ENCODE measurements at places on chromosomes 5 and 9. TPM values are rescaled to one million over a fixed set of nuclear protein-coding genes. Genes with fewer than 3 reads are reported as not detected.

GRCh38 chr9:93098236-93098946, 2.4 kb downstream of the CARD19 start:
- DNase-seq, result peak; percentile 98

GRCh38 chr9:109922617-109923470, 142.8 kb downstream of the PALM2AKAP2 start:
- no peak for DNase-seq

DNA sequence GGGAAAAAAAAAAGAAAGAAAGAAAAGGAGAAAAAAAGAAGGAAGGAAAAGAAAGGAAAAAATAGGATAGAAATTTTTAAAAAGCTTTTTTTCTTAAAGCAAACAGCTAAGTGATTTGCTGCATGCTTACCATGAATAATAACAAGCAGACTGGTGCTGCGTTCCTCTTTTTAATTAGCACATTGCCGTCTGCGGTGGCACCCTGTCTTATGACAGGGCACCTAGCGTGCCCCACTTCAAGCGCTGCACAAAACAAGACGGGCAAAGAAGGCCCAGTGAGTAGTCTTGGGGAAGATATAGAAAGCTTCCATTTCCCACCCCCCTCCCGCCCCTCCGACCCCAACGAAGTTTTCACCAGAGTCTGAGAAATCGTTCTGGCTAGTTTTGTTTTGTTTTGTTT, 513.9 kb downstream of the ZNF608 start:
- no peak for DNase-seq

- no peak for DNase-seq
These were observed 43.9 kb upstream of the SEMA4D start for GRCh38 chr9:89541798-89542197.

- no peak for DNase-seq
These were observed 24.9 kb upstream of the IRX4 start for GRCh38 chr5:1907616-1908015.

- DNase-seq, result no peak
These were observed 141.1 kb downstream of the GCNT1 start for GRCh38 chr9:76600007-76600615.

DNA sequence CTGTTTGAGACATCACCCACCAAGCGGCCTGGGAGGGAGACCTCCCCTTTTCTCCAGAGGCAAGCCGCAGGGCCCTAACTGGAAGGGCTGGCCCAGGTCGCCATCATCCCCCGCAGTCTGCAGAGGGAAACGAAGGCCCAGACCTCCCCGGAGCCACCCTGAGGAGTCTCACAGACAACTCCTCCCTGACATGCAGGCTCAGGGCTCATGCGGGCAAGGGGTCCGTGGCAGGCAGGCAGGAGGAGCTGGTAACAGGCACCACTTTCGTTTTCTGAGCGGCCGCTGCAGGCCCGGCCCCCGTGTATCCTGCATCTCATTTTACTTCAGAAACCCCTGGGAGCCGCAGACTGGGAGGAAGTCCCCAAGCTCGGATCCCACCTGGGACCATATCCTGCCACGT, 192.0 kb upstream of the PPP1R26 start:
- no peak for DNase-seq

DNA sequence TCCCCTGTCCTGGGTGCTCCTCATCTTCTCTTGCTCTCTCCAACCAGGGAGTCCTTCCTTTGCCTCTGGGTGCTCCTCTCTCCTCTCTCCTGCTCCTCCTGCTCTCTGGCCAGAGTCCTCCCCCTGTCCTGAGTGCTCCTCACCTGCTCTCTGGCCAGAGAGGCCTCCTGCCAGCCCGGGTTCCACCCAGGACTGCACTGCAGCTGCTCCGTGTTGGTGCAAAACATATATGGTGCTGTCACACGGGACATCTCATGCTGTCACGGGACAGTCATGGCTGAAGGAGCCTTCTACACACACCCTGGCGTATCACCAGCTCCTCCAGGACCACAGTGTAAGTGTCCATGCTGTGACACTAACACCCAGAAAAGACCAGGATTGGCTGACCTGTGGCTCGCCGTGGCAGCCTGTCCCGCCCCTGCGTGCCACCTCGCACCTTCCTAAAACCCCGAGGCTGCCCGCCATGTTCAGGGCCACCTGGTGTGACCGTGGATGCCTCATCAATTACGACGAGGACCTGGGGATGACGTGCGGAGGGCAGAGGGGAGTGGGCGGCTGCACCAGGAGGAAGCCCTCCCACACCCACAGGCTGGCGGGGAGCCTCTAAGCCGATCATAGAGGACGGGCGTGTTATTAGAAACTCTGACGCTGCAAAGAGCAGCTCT, 27.9 kb upstream of the SLC6A3 start:
- no peak for DNase-seq

DNA sequence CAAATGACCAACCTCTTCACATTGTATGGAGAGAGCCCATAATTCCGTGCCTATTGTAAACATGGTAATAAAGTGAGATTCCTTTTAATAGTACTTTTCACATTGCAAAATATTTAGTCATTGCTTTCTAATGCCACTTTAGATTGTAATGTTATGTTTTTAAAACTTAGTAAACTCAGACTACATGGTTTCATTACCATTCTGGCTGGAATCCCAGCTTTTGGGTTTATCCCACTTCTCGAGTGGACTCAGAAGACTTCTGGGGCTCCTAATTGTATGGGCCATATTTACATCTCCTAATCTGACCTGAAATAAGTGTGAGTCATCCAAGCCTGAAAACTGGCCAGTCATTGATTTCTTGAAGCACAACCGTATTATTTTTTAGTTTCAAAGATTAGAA, 217.6 kb downstream of the CAAP1 start:
- no peak for DNase-seq

DNA sequence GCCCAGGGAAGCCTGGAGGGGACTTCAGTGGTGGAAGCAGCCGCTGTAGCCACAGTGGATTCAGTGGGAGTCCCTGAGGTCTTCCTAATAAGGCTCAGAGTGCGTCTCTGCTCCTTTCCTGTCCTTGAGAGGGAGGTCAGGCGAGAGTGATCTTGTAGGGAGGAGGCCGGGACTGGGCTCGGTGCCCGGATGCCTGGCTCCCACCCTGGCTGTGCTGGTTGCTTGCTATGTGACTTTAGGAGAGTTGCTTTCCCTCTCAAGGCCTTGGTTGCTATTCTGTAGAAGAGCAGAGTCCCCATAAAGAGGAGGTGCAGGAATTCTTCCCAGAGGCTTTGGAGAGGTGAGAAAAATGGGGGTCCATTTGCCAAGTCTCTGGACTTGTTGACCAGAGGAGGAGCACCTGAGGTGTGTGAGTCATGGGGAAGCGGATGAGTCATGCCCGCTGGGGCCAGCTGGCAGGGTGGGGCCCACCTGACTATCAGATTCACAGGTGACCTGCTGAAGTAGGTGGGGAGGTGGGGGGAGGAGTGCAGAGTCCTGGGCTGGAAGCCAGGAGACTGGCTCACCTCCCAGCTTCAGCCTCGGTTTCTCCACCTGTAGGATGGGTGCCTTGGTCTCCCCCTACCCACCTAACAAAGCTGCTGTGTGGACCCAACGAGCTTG, 13.8 kb downstream of the GSN start:
- DNase-seq, result peak; percentile 68

GRCh38 chr5:40446910-40447309, 232.8 kb upstream of the PTGER4 start:
- DNase-seq, result peak; percentile 48

DNA sequence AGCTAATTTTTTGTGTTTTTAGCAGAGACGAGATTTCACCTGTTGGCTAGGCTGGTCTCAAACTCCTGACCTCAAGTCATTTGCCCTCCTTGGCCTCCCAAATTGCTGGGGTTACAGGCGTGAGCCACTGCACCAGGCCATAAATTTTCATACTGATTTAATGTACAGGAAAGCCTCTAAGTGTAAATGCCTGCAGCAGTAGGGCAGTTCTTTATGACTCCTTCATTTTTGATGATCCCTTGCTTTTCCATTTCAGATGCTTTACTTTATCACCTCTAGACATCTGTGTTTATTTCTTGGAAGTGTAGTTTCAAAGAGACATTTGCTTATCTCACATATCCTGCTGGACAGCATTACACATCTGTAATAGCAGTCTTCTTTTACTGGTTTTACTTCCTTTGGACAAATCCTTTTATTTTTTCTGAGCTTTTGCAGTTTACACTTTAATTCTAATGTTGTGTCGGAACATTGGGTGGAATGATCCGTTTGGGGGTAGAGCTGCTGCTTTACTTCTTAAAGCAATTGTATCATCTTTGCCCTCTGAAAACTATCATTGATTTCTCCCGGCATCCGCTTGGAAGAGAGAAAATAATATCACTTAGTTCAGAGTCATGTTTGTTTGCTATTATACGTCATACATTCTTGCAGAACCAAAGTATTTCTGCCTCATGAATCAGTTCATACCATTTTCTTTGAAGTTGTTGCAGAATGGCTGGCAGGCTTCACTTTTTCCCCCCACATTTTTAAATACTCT, 36.0 kb downstream of the SCGB3A1 start:
- DNase-seq, result no peak

- DNase-seq, result no peak
These were observed 23.2 kb downstream of the FGD3 start for GRCh38 chr9:92970467-92970923.

GRCh38 chr9:94875300-94876020, 149.0 kb downstream of the AOPEP start:
- no peak for DNase-seq

DNA sequence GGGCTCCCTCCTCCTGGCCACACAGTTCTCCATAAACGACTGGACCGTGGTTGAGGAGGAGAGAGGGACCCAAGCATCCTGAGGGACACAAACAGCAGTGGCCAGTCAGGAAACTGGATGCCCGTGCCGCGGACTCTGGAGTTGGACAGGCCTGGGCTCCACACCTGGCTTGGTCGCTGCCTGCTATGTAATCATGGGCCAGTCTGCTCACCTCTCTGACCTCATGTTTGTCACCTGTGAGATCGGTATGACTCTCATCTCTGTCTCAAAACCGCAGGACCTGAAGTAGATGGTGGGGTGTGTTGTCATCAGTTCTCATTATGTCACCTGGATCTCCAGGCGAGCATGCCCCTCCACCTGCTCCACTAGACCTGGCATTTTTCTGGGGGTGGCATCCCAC, 14.5 kb downstream of the CXXC5 start:
- no peak for DNase-seq

DNA sequence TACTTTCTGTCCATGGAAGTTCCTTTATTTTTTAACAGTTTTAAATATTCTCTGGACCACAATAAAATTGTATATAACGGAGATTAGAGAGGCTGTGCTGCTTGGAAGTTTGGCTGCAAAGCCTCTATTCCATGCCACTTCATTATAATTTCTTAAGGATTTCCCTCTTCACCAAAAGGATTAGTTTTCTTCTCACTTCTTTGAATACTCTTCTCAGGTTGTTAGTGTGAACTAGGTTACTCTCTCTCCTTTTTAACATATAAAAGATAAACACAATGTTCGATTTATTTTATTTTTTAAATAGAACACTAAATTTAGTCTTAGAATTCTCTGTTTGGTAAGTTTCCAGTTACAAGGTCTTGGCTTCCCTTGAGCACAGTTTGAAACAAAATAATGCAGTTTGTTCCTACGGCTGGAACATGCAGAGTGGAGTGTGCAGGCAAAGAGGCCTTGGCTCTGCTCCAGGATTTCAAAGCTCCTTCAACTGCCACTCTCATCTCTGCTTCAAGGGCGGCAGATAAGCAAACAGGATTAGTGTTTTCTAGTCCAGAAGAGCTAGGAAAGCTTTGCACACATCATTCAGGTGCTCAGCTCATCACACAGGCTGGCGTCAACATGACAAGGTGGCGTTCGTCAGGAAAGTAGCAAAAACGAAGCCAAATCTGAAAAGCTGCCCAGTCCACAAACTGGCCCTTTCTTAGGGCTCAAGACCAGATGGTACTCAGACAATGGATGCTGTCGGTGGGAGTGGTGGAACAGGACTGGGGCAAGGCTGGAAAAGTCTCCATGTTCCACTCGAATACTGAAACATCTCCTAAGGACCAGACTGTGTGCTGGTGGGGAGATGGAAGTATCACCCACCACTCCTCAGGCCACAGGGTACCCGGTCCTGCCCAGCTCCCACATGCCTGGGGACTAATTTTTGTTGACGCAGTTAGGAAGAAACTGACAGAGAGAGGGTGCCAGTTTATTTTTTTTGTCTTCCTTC, 286.6 kb downstream of the CRB2 start:
- DNase-seq, result no peak

- no peak for DNase-seq
These were observed 11.6 kb downstream of the RPL37 start for GRCh38 chr5:40823459-40823858.

DNA sequence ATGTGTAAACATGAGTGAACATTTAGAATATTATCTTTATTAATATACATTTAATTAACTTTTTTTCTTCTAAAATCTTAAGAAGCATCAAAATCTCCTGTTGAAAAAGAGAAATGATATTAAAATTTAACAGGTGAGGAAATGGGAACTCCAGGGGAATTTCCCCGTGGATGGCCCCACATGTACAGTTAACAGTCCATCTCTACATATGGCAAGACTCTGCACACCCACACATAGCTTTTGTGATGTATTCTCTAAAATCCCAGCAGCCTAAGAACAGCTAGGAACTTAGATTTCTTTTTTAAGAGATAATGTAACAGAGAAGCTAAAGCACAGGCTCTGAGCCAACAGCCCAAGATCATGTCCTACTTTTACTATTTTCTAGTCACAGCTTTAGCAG, 556.3 kb upstream of the RGMB start:
- DNase-seq, result no peak

DNA sequence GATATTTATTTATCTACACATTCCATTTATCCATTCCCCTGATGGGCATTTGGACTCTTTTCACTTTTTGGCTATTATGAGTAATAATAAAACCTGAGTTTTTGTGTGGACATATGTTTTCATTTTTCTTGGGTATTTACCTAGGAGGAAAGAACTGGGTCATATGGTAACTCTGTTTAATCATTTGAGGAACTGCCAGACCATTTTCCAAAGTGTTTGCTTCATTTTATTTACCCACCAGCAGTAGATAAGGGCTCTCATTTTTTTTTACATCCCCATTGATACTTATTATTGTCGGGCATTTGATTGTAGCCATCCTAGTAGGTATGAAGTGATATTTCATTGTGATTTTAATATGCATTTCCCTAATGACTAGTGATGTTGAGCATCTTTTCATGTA, 7.7 kb upstream of the PTPDC1 start:
- DNase-seq, result no peak

DNA sequence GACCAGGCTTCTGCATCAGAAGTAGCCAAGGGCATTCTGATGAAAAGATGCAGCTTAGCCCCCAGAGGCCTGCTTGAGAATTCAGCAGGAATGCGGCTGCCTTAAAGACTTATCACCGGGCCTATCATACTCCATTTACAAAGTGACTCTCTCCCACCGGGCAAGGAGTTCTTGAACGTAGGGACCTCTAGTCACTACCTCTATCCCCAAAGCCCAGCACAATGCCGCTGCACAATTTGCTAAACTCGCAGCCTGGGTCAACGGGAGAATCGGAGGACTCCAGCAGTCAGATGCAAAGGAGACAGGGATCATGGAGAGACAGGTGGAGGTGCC, 661 bp downstream of the PDCL start:
- DNase-seq, result no peak

The PCDHB9 gene
- 0.16 TPM for total RNA-seq

The SLC44A1 gene
- total RNA-seq, result 37.7 TPM

The CCL28 gene
- total RNA-seq, result 0.95 TPM

The ADAMTS16 gene
- total RNA-seq, result not detected

The MPDZ gene
- total RNA-seq, result 52.3 TPM

The DOCK8 gene
- 1.3 TPM for total RNA-seq

The PSMB7 gene
- 227 TPM for total RNA-seq

The DELE1 gene
- 105 TPM for total RNA-seq

The IGIP gene
- total RNA-seq, result 2.4 TPM

The DDX4 gene
- not detected for total RNA-seq

The GPX8 gene
- 147 TPM for total RNA-seq

The TMC1 gene
- total RNA-seq, result 1.5 TPM
